Activated CD4-positive, alpha-beta T cell treated with anti-CD3 and anti-CD28 coated beads, Interleukin-2, amount 10 ng/mL, durations not matched to agents 7 days and 5 days (primary cell): ENCODE measurements at places on chromosomes 12 and 14.

GRCh38 chr14:73492043-73492552 is 1.4 kb downstream of the RIOX1 start:
- no peak for DNase-seq

DNA sequence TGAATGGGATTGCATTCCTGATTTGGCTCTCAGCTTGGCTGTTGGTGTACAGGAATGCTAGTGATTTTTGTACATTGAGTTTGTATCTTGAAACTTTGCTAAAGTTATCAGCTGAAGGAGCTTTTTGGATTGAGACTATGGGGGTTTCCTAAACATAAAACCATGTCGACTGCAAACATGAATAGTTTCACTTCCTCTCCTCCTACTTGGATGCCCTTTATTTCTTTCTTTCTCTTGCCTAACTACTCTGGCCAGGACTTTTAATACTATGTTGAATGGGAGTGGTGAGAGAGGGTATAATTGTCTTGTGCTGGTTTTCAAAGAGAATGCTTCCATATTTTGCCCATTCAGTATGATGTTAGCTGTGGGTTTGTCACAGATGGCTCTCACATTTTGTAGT is 141.5 kb downstream of the CEP83 start:
- no peak for DNase-seq

DNA sequence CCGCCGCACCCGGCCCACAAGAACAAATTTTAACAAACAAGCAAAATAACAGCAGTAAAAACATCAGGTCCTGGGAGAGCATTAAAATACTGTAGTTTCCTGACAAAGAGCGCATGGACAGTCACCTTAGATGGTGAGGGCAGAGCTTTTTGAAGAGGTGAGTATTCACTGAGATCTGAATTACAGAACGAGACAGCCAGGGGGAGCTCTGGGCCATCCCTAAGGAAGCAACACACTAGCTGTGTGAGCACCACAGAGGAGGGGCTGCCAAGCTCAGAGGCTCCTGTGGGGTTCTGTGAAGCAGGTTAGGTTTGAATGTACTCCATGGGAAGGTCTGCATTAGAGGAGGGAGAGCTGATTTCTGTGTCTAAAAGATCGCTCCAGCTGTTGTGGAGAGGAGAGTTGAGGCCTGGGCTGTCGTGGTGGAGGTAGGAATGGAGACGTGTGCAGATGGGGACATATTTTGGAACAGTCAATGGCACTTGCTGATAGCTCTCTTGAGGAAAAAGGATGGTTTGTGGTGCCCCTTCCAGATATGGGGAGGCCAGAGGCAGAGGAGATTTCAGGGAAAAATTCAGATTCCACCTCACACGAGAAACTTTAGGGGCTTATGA is 72.9 kb downstream of the TRAFD1 start:
- DNase-seq, result peak; percentile 65

GRCh38 chr12:85424581-85425348 is 144.7 kb downstream of the ALX1 start:
- DNase-seq, result peak; percentile 10

DNA sequence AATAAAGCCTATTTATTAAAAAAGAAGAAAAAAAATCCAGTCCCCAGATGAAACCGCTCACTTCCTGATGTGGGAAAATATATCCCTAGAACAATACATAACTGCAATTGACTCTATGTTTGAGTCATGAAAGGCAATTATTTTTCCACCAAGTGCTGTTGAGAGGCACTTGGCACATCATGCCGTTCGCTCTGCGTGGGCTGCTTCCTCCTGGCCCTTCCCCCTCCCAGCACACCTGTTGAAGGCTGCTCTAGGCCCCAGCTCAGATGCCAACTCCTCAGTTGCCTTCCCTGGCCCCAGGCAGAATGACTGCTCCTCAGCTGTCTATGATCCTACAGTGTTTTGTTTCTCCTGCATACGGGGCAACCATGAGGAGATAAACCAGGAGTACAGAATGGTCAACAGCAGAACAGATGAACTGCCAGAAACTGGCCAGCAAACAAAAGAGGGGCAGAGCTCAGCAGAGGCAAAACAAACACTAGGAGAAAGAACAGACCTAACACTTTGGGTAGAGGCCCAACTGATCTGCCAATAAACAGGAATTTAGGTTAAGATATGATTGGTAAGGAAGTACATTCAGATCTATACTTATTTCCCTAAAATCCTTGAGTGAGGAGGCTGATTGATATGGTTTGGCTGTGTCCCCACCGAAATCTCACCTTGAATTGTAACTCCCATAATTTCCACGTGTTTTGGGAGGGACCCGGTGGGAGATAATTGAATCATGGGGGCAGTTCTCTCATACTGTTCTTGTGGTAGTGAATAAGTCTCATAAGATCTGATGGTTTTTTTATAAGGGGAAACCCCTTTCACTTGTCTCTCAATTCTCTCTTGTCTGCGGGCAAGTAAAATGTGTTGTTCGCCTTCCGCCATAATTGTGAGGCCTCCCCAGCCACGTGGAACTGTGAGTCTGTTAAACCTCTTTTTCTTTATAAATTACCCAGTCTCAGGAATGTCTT is 58.6 kb downstream of the SLC38A1 start:
- peak; percentile 41 for DNase-seq

DNA sequence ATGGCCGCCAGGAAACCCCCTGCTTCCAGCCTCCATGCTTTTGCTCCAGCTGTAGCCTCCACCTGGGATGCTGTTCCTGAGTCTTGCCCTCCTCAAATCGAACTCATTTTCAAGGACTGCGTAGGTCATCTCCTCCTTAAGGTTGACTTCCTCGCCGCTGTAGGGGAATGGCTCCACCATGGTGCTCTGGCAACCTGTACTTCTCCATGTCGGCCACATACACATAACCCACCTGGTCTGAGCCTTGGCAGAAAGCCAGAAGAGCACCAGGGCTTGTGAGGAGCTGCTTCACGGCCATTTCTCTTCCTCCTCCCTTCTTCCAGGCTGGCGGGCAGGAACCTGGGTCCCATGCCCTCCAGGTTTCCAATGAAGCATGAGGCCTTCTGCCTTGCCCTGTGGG is 36.7 kb upstream of the BEGAIN start:
- no peak for DNase-seq

GRCh38 chr12:63018273-63018672 is 83.3 kb upstream of the PPM1H start:
- no peak for DNase-seq

GRCh38 chr12:68932128-68932960 is 627 bp downstream of the CPM start:
- DNase-seq, result peak; percentile 19

DNA sequence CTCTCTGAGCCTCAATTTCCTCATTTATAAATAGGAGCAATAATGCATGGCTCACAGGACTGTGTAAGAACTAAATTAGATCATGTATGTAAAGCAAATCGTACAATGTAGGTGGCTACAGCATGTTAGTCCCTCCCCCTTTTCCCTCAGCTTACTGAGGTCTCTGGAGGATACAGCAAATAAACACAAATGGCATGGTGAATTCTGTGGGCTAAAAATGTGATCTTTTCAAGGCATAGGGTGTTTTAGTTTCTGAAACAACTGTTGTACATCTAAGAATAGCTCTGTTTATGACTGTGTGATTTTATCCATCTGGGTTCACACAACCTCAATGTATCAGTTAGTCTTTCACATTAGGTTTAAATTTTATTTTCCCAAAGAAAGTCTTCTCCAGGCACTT is 121.2 kb upstream of the PLEKHG7 start:
- no peak for DNase-seq

DNA sequence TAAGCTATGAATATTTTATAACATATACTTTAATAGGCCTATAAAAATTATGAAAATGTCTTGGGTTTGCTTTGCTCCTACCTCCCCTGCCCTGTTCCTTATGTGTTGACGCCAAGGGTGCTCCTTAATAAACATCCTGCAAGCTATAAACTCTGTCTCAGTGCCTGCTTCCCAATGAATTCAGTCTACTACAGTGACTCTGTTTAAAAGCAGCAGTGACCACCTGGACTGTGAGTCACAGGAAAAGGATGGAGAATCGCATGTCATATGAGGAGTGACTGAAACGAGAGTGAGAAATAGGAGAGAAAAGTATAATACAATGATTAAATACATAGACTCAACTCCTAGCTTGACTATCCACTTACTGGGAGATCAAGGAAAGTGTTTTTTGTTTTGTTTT is 41.1 kb upstream of the CFAP54 start:
- DNase-seq, result no peak

GRCh38 chr14:50060871-50061663 is 55.3 kb downstream of the VCPKMT start:
- peak; percentile 48 for DNase-seq

- peak; percentile 56 for DNase-seq
Observed at GRCh38 chr14:76352639-76353281, 23.2 kb upstream of the ESRRB start.

- peak; percentile 16 for DNase-seq
Observed at GRCh38 chr14:99819514-99819913, 26.3 kb downstream of the EML1 start.

DNA sequence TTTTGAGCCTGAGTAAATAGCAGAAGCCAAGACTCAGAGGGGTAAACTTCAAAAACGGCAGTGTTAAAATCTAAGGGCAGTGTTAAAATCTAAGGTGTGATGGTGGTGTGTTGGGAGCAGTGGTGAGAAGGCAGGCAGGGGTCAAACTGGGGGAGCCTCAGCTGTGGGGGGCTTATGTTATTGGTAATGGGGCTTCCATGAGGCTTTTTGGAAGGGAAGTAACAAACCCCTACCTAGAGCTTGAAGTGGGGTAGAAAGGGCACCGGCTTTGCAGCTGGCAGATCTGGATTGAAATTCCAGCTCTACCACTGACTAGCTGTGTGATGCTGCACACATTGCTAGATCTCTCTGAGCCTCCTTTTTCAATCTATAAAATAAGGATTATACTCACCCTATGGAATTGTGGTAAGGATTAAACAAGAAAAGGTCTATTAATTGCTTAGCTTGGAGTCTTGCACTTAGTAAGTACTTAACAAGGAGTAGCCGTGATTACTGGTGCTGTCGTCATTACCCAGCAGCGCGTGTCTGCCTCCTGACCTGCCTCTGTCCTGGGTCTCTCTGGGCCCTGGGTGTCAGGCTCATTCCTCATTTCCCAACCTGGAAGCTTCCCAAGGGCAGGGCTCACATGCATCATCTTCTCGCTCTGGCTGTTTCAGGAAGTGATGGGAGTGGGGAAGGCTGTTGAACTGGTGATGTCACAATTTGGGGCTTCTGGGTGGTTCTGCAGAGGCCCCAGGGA is 18.5 kb upstream of the KRT80 start:
- DNase-seq, result no peak

DNA sequence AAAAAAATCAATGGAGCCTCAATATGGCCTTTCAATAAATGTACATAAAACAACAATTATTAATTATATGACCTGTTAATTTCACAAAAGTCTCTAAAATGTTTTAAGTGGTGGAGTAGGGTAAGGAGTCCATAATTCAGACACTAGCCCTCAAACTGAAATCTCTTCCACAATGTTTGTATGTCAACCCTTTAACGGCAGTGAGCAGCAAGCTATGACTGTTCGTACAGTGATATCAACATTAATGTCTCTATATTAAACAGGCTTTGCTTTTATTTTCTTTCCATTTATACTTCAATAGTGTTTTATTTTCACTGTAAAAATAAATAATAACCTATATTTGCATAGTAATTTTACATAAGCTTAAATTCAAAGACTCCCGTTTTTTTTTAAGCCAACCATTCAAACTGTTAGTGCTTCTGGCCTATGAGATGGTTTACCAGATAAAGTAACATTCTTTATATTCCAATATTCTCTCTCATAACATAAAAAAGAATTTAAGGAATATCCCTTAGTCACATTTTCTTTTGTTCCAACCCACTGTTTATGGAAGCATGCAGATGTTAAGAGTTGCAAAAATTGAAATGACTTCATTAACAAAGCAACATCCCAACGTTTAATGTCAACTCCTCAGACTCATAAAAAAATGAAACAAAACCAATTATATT is 2.3 kb downstream of the CDK17 start:
- no peak for DNase-seq

GRCh38 chr14:100065111-100065871 is at the start of gene EVL:
Gene EVL (plus strand): TSS chr14:100065422. CDS start chr14:100065501, 79 bp downstream.
- peak; percentile 85 for DNase-seq

GRCh38 chr12:6526766-6527525 is 7.4 kb upstream of the GAPDH start:
- no peak for DNase-seq

DNA sequence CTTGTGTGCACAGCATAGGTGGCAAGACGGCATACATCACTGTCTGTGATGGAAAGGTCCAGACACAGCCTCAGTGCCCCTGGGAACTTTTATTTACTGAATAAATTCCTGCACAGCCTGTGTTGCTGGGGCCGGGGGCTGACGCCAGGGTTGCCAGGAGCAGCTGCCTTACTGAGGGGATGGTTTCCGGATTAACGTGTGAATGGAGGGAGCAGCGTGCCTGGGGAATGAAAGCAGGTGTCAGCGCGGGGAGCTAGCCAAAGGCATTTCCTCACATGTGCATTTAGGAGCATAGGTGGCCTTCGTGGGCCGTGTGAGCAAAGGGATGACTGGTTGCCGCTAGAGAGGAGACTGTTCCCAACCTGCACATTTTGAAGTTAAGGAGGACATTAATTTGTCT is 41.6 kb downstream of the SFSWAP start:
- DNase-seq, result no peak

GRCh38 chr12:26410689-26411088 is 215.3 kb downstream of the SSPN start:
- DNase-seq, result no peak

- DNase-seq, result no peak
Observed at GRCh38 chr12:108285016-108285415, 54.1 kb downstream of the CMKLR1 start.
